Nephron progenitor cell (in vitro differentiated cells): ENCODE measurements at places on chromosomes 6 and 20.

DNA sequence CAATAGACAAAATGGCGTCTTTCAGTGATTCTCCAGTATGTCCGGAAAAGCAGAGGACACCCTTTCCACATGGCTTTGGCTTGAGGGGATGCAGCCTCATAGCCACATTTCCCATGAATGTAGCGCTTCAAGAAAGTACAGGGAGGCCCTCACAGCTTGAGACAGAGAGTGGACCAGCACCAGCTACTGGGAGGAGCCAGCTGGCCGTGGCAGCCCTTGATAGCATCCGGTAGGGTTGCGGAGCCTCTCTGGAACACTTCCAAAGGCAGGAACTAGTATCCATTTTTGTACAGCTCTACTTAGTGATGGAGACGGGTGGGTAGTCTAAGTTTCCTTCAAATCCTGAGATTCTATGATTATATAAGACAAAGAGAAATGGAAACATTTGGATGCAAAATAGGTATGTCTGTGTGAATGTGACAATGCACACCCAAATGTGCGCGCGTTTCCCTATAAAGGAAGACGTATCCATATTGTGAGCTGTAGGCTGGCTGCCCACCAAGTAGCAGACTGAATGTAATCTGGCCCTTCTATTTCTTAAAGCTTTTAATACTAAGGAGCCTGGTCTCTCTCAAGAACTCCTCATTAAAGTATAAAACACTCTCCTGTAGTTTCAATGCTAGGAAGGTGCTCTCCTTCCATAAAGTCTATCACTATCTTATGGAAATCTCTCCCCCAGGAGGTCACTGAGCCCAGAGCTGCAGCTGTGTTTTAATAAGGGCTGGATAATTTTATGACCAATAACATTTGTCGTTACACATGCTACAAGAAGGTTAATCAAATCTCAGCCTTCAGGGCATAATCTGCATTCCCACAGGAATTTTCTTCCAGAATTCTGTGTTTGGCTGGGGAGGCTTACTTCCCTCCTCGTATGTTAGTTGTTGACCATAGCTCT lies 74.0 kb downstream of the SOBP start:
- no peak for DNase-seq

- DNase-seq: no peak
Measured at GRCh38 chr6:165649166-165650137, 13.6 kb downstream of the PDE10A start.

DNA sequence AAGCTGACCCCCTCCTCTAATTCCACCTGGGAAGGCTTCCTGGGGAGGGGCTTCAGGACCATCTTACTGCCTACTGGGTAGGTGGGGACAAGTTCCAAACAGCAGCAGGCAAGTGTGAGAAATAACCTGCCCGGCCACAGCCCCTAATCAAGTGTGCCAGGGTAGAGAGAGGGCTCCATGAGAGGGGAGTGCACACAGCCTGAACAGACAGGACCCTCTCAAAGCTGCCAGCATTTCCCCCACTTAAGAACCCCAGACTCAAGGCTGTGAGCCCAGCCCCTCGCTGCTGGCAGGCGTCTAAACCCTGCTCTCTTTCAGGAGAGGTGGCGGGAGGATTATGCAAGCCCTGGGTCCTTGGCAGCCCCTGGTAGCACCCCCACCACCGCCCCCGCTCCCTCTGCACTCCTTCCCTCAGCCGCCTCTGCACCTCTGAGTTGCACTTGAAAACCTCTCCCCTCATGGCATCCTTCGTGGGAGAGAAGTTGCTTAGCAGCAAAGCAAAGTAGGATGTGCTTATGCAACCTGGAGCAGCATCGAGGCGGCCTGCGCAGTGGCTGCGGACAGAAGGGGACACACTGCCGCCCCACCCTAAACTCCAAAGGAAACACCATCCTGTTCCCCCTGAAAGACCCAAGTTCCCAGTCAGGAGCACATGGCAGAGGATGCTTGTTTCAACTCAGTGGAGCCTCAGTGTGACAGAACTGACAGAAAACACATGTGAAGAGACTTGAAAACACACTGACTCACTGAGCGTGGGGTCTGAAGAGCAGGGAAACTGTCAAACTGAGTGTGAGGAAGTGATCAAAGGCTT lies 10.5 kb downstream of the DDRGK1 start:
- DNase-seq: no peak

DNA sequence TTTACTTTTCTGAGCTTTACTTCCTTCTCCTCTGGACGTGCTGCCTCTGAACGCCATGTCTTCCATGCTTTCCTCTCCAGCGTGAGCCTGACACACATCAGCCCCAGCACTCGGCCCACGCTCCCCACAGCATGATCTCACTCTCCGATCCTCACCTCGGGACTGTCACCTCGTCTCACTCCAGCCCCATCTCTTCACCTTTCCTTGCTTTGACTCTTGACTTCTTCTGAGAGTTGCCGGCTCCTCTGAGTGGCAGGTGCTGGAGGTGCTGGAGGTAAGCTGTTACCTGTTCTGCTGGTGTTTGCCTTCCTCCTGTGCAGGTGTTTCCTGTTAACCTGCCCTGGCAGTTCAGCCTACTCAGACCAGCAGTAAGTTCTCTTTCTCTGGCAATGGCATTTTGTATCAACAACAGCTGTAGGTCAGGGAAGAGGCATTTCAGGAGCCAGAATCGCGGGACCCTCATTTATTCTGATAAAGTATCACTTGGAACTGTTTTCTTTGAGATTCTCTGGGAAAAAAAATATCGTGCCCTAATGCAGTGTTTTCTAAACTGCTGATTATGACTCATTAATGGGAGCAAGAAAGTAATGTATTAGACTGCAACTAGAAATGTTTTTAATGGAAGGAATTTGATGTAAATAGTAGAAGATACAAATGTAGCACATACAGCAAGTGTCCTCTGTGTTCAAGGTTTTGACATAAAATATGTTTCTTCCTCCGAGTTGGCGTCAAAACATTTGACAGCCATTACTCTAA lies 106.5 kb downstream of the ARID1B start:
- no peak for DNase-seq

DNA sequence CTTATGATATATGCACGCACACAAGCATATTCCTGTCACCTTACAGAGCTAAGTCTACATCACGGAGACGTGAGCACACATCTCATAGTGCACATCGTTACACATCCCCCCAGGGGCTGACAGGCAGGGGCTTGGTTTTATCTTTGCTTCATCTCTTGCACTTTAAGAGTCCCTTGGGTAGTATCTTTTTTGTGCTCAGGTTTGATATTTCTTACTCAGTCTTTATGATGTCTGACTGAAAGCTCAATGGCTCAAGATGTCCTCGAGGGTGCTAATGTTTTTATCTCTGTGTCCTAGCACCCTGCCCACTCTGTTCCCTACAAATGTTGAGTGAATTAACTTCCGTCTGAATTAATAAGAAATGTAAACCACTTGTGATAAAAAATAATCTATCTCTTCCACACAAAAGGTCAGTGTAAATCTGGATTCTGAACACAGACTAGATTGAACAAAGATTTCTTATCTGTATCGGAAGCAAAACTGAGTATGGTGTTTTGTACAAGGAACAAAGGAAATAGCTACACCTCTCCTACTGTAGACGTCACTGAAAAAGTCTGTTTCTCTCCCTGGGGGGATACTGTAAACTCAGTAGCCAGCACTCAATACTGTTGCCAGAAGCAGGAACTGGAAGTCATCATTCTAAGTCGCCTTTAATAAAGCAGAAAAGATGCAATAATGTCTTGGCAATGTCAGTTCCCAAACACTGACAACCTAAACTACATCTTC lies 195.1 kb downstream of the PRKN start:
- no peak for DNase-seq

- no peak for DNase-seq
Measured at GRCh38 chr6:74932232-74932888, 273.5 kb downstream of the COL12A1 start.

GRCh38 chr6:20877008-20877937 lies 343.0 kb downstream of the CDKAL1 start:
- DNase-seq: no peak

GRCh38 chr20:36653456-36653855 lies 7.5 kb upstream of the SLA2 start:
- no peak for DNase-seq

DNA sequence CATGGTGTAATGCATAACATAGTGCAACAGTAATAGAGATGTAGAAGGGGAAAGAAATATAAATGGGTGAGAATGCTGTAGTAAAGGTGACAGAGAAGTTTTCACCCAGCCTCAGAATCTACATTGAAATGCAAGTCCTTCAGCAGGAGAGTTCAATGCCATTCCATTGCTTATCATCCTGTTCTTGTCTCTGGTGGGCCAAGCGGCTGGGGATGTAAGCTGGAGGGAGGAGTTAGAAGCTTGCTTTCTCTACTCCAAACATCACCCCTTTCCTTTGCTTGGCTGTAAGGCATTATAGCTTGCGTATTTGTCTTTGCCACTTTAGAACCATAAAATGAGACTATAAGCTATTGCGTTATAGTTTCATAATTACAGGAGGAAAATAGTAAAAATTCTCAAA lies 2.2 kb upstream of the FUT9 start:
- DNase-seq: no peak

GRCh38 chr20:58763076-58763475 lies 70.5 kb downstream of the NPEPL1 start:
- DNase-seq: no peak

DNA sequence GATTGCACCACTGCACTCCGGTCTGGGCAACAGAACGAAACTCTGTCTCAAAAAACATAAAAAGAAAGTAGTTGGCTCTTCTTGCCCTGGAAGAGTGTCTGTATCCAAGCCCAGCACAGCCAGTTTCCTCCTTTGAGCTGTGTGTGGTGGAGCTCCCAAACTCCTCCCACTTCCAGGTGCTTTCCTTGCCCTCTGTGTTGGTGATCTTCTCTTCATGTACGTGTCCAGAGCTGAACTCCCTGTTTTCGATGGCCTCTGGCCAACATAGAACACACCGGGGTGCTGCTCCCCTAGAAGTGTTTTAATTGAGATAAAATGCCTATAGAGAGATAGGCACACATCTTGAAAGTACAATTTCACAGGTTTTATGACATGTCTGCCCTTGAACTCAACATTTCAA lies 16.7 kb upstream of the SGK2 start:
- DNase-seq: no peak

DNA sequence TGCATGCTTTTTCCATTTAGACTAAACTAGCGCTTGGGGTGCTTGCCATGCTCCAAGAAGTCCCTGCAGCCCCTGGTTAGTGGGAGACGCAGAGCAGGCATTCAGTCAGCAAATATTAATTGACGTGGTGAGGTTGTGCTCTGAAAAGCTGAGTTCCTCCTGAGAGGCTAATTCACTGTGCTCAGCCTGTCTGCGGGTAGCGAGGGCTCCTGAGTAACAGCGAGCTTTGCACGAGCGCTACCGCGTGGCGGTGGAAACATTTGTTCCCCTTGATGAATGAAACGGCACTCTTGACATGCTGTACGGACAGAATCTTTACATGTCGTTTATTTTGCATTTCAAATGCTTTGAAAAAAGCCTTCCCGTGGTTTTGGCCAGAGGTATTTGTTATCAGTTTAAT lies 170.6 kb upstream of the AGPAT4 start:
- DNase-seq: peak; percentile 16
